ENCODE measurements at places on chromosomes 13 and 19.
A peak's percentile ranks its signal among the peaks of the same experiment; 100 is the strongest.

DNA sequence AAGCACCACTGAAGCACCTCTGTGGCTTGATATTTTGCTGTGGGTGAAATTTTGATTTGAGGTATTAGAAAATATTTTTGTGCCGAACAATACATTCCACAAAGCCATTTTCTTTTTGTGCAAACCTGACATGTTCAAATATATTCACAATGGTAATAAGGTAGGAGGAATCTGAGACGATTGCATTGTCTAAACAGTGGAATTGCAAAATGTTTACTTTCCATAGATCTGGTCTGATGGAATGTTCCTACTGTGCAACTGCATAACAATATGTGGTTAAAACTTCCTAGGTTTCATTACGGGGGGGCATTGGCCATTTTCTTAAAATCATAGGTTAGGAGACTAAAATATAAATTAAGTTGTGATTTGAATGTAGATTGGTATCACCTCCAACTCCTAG is 42.7 kb upstream of the AKAP11 start:
- DNase-seq, result no peak

GRCh38 chr19:17196610-17197009 is 18.5 kb upstream of the USE1 start:
- DNase-seq, result no peak

- DNase-seq, result no peak
Measured at GRCh38 chr13:109233293-109233692, 553.1 kb downstream of the IRS2 start.

- peak; percentile 30 for DNase-seq
Measured at GRCh38 chr19:55304279-55304978, 20.6 kb downstream of the BRSK1 start.

GRCh38 chr19:46049597-46049996 is 8.8 kb upstream of the IGFL4 start:
- DNase-seq, result no peak

DNA sequence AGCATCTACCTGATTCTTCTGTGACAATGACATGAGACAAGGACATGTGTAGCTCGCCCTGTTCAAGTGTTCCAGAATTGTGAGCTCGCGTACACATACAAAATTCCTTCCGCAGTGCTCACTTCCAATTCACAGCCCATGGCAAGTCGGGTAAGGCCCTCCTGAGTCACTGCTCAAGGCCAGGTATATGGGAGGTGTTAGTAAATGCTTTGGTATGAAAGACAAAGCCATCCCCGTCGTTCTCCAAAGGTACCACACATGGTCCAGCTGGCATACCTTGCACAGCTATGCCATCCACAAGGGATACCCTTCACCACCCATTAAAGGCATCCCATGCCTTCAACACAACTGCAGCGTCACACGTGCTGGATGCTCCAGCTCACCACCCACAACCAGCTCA is 4.4 kb upstream of the ELL start:
- no peak for DNase-seq

GRCh38 chr13:84684048-84684662 is 801.9 kb upstream of the SLITRK1 start:
- no peak for DNase-seq

DNA sequence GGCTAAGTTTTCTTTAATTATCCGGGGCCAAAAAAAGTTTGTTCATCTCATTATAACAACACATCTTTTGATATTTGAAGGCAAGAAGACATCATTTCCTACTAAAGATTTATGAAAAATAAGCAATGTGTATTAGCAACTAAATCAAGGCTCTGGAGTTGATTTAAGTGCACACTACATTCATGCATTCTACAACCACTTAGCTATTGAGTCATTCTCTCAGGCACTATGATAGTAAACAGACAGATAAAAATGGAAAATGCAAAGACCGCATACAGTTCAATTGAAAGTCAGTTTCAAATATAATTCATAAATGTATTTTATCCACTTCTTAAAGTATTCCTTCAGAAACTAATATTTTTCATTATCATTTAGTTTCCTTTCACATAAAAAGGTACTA is 1395.2 kb downstream of the PCDH9 start:
- no peak for DNase-seq
